ENCODE measurements at places on chromosomes 7 and 10.

GRCh38 chr10:110845756-110846620 lies 25.7 kb upstream of the PDCD4 start:
- DNase-seq = no peak

GRCh38 chr10:120719333-120719732 lies 131.8 kb upstream of the WDR11 start:
- DNase-seq = no peak

DNA sequence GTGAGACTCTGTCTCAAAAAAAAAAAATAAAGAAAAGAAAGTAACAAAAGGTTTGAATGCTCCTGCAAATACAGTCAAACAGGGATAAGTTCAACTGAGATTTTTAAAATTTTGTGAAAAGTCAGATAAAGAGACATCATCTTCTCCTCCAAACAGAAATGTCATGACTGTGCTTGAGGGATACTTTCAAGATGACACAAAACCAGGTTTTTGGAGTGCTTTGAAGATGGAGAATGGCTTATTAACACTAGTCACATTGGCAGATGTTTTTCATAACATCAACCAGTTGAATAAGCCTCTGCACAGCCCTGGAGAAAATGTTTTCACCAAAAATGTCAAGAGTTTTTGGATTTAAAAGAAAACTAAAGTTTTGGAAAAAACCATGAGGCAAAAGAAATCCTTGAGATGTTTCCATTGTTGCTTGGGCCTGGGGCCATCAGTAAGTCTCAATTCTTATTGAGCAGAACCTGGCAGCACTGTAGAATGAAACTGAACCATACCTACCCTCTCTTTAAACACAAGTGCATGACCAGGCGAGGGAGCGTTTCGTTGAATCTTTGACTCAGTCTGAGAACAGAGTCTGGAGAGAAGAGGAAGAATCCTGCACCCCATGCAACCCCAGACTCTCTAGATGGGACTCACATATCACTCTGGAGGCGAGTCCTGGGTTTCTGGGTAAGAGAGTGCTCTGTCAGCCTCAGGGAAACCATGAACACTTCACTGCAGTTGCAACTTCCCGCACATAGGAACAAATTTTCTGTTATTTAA lies 37.4 kb upstream of the PRKCQ start:
- DNase-seq = no peak

DNA sequence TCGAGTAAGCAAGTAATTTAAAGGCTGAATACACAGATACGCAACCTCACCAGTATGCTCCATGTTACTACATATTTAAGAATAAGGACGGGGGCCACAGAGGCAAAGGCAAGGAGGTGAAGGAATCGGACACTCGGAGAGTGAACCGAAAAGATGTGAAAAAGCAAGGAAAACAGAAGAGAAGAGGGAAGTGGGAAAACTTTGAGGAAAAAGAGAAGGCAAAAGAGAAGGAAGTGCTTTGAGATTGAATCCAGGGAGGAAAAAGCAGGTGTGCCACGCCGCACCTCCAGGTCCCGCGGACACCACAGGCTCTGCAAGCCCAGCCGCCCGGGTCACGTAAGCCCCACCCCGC lies 367 bp upstream of the AVL9 start:
- no peak for DNase-seq

DNA sequence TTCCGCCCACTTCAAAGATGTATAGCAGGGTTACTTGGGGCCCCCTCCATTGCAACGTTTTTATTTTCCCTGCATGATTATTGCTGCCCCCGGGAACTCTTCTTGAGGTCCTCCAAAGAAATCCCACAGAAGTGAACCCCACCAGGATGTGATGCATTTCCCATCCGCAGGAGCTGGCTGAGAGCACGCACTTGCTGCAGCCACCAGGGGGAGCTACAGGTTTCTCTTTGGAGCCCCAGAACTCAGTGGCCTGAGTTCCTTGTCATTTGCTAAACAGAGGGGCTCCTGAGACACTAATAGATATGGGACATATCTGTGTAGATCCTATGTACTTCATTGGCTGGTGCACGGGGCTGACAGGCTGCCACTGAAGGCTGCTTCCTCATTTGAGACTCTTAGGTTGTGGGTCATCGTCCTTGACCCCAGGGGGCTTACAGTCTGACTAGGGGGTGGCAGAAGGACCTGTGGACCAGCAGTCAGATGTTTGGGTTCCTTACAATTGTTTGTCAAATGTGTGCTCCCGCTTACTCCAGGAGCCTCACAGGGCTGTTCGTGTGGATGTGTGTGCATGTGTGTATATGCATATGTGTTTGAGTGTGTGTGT lies 52.3 kb upstream of the ENO4 start:
- peak; percentile 4 for DNase-seq

GRCh38 chr10:32104622-32105509 lies 48.6 kb upstream of the KIF5B start:
- DNase-seq = no peak
